ENCODE measurements at places on chromosomes 5 and 9.

DNA sequence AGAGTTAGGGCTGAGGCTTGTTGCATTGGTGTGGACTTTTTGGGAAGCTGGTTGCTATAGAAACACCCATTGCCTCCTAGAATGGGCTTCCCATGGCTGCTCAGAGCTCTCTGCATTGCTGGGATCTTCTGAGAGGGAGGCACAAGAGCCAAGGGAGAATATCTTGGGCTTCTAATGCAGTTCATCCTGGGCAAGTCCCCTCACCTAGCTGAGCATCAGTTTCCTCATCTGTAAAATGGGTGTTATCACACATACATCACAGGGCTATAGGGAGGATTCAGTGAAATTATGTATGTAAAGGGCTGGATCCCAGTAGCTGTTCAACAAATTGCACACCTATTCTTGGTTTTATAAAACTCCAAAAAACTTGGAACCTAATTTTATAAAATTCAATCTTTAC lies 106.1 kb upstream of the ALDH1B1 start:
- no peak for DNase-seq

- no peak for DNase-seq
These were observed 17.0 kb upstream of the IPPK start for GRCh38 chr9:92686954-92687353.

GRCh38 chr5:97874491-97874890 lies 691.4 kb upstream of the RIOK2 start:
- no peak for DNase-seq

GRCh38 chr5:178399701-178400095 lies 167.1 kb upstream of the PHYKPL start:
- no peak for DNase-seq

GRCh38 chr9:134965851-134966250 lies 48.1 kb upstream of the FCN1 start:
- DNase-seq: no peak

DNA sequence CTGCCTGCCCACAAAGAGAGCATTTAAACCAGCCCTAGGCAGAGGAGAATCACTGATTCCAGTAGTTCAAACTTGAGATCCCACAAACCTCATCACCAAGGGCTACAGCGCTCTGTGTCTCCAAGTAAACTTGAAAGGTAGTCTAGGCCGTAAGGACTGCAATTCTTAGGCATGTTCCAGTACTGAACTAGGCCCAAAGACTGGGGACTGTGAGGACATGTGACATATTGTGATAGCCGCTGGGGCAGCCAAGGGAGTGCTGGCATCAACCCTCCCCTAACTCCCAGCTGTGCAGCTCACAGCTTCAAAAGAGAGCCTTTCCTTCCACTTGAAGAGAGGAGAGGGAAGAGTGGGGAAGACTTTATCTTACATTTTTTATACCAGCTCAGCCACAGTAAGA lies 291.0 kb upstream of the PRR16 start:
- DNase-seq: no peak

GRCh38 chr5:67771221-67771620 lies 444.3 kb upstream of the PIK3R1 start:
- no peak for DNase-seq

DNA sequence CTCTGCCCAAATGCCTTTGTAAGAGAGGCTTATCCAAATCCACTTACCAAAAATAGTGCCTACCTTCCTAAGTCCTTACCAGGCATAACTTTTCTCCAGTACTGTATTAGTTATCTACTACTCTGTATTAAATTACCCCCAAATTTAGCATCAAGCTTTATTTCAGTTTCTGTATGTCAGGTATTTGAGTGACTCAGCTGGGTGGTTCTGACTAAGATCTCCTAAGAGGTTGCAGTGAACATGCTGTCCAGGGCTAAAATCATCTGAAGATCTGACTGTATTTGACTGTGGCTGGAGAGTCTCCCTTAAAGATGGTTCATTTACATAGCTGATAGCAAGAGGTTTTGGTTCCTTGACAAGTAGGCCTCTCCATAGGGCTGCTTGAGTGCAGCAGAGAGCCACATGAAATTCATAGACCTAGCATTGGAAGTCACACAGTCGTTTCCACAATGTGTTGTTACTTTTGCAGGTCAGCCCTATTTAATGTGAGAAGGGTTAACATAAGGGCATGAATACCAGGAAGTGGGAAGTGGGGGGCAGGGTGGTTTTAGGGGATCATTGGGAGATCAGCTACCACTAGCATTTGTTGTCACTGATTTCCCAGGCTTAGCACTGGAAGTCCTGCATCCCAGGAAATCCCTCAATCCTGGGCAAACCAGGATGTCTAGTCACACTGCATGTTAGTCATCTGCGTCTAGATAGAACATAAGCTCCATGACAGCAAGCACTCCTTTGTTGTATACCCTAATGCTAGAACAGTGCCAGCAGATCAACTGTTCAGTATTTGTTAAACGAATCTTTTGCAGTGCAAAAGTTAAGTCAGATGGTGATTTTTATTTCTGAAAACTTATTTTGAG lies 2.0 kb upstream of the ZNF622 start:
- DNase-seq: no peak

- no peak for DNase-seq
These were observed 871 bp downstream of the GLE1 start for GRCh38 chr9:128505414-128505765.

- no peak for DNase-seq
These were observed 143.9 kb downstream of the OR2K2 start for GRCh38 chr9:111186021-111186530.

- no peak for DNase-seq
These were observed 220.2 kb upstream of the CLINT1 start for GRCh38 chr5:158079097-158079496.

DNA sequence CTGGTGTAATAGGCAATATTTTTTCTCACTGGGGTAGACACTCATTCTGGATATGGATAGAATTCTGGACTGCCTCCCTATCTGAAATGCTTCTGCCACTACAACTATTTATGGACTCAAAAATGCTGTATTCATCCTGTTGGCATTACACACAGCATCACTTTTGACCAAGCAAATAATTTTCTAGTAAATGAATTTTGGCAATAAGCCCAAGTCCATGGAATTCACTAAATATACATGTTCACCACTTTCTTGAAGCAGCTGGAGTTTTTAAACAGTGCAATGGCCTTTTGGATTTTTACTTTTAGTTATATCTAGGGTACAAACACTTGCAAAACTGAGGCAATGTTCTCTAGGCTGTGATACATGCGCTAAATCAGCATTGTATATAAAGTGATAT lies 724.9 kb upstream of the EDIL3 start:
- DNase-seq: no peak

DNA sequence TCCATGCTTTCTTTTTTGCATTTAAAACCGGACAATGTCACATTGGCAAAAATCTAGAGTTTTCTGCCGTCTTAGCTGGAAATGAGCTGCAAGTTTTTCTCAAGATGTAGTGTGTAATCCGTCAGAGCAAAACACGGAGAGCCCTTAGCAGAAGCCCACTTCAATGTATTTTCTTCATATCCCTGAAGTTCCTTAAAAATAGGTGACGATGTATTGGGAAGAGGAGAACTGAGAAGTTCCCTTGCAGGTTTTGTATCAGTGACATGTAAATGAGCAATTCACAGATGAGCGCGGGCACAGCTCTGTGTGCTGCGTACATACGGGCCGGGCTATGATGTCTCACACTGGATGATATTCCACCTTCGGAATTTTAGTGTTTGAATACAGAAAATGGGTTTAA lies 14.8 kb upstream of the CLPTM1L start:
- DNase-seq: no peak

- no peak for DNase-seq
These were observed 26.1 kb upstream of the IFNK start for GRCh38 chr9:27497883-27498417.

GRCh38 chr9:126666155-126666803 lies 52.6 kb downstream of the LMX1B start:
- no peak for DNase-seq

DNA sequence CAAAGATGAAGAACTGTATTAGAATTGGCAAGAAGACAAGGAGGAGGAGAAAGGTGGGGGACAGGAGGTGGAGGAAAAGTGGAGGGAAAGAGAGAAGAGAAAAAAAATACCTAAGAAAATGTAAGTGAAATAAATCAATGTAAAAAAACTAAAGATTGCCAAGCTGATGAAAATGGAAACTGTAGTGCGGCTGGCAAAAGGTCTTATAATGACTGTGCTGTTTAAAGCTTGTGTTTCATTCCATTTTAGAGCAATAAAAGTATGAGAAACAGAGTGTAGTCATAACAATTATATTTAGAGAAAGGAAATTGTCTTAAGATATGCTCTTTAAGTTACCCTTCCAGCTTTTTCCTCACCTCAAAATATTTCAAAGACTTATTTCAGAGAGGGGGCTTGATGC lies 670.5 kb upstream of the SEMA6A start:
- no peak for DNase-seq

- DNase-seq: no peak
These were observed 16.1 kb upstream of the DRD1 start for GRCh38 chr5:175460126-175460525.

- DNase-seq: no peak
These were observed 65.0 kb downstream of the FGF18 start for GRCh38 chr5:171484460-171484899.

GRCh38 chr5:112930082-112930344 lies 8.0 kb upstream of the REEP5 start:
- DNase-seq: no peak

DNA sequence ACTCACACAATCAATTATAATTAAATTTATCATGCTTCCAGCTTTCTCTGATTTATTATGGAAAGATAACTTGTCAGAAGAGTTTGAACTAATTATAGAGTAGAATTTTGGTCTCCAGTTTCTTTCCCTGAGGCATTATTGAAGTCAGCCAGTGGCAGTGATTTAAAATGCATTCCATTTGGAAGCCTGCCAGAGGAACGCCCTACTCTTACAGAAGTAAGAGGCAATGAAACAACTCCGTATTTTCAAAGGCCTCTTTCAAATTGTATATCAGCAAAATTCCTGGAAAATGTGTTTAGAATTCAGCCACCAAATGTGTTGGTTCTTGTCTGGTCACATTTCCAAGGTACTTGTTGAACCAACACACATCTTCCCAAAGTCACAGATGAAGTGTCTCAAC lies 640.9 kb downstream of the SEMA5A start:
- no peak for DNase-seq

DNA sequence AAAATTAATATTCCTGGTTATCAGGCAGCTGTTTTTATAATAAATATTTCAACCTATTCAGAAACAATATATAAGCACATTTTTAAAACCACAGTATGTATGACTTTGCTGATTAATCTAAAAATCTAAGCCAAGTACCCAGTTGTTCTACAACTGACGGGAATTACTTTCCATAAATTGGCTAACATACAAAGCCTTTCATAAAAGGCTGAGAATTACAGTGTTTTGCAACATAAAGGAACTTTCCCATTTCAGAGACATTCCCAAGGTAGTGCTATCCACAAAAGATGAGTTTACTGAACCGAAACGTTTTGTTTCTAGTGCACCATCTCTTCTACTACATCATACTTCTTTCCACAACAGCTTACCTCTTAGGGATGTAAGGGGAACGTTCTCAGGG lies 7.2 kb downstream of the RNF145 start:
- DNase-seq: no peak

DNA sequence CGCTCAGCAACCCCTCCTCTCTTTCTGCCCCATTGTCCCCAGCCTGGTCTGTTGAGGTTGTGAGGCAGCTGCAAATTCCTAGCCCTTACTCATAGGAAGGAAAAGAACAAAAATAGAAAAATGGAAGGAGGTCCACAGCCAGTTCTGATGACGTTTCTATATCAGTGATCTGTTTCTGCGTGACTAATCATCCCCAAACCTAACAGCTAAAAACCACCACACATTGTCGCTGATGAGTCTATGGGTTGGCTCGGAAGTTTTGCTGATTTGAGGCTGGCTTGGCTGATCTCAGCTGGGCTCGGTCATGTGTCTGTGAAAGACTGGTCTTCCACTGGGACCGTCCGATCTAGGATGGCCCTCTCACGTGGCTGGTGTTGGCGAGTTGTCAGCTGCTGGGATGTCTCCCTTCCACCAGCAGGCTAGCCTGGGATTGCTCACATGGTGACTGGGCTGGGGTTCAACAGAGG lies 200.6 kb upstream of the ZNF618 start:
- DNase-seq: no peak

GRCh38 chr5:116557669-116558271 lies 16.9 kb downstream of the SEMA6A start:
- no peak for DNase-seq

GRCh38 chr5:6394429-6395101 lies 16.2 kb upstream of the MED10 start:
- no peak for DNase-seq

- DNase-seq: no peak
These were observed 1089.2 kb downstream of the PTPRD start for GRCh38 chr9:9523476-9524139.

GRCh38 chr5:137828664-137829063 lies 39.0 kb upstream of the MYOT start:
- no peak for DNase-seq

DNA sequence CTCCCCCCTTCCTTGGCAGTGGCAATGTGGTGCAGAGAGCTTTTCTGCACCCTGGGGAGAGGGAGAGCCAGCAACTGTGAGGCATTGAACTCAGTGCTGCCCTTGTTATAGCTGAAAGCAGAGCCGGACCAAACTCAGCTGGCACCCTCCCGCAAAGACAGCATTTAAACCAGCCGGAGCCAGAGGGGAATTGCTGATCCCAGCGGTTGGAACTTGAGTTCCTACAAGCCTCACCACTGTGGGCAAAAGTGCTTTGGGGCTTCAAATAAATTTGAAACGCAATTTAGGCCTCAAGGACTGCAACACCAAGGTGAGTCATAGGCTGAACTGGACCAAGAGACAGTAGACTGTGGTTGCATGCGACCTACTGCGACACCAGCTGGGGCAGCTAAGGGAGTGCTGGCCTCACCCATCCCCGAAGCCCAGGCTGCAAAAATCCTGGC lies 207.6 kb upstream of the CDKN2B start:
- no peak for DNase-seq

GRCh38 chr5:32713770-32714381 lies 2.8 kb downstream of the NPR3 start:
- DNase-seq: no peak

DNA sequence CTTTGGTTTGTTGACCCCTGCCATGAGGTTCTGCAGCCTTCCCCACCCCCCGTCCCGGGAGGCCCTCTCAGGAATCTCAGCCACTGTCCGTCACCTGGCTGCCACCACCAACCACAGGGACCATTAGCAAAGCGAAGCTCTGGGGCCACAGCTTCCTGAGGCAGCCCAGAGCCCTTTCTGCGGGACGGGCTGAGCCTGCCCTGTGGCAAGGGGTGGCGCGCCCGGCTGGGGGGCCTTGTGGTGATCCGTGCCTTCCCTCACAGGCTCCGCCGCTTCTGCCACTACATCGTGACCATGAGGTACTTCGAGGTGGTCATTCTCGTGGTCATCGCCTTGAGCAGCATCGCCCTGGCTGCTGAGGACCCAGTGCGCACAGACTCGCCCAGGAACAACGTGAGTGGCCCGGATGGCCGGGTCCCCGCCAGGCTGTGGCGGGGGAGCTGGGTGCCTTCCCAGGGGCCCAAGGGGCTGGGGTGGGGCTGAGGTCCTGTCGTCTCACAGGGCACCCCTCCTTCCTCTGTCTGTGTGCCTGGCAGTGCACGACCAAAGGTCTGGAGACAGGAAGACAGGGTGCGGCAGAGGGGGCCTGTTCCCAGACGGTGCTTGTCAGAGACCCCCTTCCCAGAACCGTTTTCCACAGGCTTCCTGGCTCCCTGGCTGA lies 169.2 kb downstream of the CACNA1B start:
- no peak for DNase-seq
